ENCODE measurements at places on chromosomes 1 and 21.

DNA sequence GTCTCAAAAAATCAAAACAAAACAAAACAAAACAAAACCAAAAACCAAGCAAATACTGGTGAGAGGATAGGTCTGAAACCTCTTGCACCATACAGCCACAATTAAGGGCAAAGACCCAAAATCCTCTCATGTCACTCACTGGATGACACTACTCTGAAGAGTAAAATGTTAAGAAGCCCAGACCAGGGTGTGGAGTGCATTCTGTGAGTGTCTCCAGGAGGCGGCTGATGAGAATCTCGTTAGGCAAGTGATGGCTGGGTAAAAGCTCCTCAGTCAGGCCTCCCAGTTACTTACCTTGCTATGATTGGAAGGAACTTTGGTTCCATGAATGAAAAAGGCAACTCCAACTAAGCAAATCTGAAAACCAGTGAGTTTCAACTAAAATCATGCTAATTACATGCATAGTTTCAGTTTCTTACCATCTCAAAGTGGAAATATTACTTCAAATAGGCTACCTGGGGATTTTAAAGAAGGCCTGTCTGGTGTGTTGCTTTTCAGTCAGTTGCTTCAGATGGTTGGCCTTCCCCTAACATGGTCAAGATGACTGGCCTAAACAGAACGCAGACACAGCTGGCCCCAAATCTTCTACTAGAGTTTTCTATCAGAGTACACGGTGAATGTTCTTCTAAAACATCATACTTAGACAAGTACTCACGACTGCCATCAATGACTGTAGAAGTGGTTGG lies 95.1 kb downstream of the KIAA0319L start:
- DNase-seq: no peak

DNA sequence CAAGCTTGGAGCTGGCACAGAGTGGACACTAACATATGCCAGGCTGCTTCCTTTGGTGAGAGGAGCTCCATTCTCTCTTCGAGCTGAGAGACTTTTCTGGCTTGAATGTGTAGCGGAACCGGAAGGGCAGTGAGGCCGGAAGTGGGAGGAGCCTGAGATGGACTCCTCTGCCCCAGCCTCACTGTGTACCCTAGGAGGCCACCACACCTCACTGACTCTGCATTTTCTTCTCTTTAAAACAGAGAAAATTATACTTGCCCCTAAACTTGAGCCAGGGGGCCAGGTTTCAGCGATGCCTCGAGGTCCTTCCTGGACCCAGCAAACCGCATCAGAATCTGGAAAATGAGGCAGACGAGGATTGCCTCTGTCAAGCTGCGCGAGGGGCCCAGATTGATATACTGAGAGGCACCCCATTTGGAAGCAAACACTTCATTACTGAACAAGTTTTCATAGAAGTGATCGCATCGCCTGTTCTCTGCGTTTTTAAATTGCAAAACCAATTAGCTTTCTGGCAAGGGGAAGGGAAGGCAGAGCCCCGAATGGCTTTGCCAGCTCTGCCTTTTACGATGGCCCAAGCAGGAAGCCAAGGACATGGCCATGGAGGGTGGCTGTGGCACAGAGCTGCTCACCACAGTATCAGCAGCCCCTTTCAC lies 708.1 kb downstream of the PTPRU start:
- DNase-seq: no peak

GRCh38 chr1:208791456-208791855 lies 547.3 kb upstream of the PLXNA2 start:
- DNase-seq: no peak

DNA sequence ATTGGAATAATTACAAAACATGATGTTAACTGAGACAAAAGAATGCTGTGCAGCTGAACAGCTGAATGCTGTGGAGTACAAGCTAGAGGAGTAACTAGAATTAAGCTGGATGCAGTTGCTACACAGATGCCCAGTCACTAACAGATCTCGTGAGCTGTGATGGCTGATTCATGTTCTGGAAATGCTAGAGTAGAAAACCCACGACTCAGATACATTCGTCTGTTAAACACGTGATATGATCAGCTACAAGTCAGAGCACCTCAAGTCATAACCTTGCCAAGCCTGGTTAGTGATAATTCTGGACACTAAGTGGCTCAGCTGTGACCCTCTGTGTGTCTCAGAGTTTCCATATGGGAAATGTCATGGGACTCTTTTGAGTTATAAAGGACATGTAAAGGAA lies 89.7 kb upstream of the ESRRG start:
- no peak for DNase-seq

DNA sequence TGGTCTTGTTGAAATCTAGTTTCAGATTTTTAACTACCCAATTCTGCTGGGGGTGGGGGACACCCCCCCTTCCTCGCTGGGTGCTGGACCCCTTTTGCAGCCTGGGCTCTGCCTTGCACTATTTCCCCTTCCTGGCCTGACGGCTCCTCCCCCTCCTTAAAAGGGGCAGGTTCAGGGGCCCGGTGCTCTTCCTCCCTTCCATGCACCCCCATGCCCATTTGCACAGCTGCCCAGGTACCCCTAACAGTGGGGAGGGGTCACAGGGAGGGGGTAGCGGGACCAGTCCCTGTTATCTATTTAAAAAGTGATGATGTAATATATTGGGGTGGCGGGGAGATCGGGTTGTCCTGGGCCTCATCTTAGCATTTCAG lies 15.3 kb downstream of the ZBTB7B start:
- DNase-seq: no peak

Measured in iPS-NIHi11 (cell line).